ENCODE measurements at places on chromosomes 16 and 17. TPM values are rescaled to one million over a fixed set of nuclear protein-coding genes. Genes with fewer than 3 reads are reported as not detected.

The KIF19 gene
- total RNA-seq = 0.25 TPM

GRCh38 chr17:48244121-48244711, 136.7 kb downstream of the SNX11 start:
- no peak for DNase-seq

The PIRT gene
- not detected for total RNA-seq

- DNase-seq = peak; percentile 58
Measured at GRCh38 chr17:28345419-28346198, 10.0 kb downstream of the TNFAIP1 start.

- DNase-seq = no peak
Measured at GRCh38 chr16:27199736-27200135, 3.6 kb upstream of the KDM8 start.

DNA sequence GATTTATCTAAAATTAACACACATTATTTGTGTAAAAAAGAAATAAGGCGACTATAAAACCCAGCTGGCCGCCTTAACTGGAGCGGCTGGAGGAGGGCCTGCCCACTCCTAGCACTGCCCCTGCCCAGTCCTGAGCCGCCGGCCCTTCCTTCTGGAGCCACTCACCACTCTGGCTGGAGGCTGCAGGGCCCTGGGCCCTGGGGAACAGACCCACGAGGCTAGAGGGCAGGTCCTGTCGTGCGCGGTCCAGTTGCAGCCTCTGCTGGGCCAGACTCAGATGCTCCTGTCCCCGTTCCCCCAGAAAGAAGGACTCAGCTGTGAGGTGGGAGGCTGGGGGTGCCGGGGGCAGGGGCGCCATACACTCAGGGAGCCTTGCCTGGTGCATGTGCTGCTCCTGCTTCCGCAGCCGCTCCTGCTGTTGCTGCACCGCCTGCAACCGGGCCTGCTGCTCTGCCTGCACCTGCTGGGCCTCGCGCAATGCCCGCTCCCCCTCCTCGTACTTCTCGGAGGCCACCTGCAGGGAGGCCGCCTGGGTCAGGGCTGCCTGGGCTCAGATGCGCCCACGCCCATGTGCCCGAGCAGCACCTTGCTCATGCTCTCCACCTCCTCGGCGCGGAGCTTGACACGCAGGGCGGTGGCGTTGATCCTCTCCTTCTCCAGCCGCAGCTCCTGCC, 9.0 kb upstream of the MRPL38 start:
- DNase-seq = no peak

DNA sequence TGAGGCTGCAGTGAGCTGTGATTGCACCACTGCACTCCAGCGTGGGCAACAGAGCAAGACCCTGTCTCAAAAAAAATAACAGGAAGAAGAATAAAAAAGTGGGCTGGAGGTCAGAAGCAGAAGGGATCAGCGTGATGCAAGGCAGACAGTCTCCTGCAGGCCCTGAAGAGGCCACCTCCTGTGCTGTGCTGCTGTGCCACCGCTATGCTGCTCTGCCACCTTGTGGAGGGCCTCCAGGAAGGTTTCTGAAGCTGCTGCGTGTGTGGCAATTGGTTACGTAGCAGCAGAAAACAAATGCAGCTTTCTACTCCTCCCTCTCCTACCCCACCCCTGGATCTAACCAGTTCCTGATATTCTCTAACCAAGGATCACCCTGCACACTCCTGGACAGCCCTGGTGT, 815.5 kb downstream of the KCNJ18 start:
- no peak for DNase-seq

The DOC2B gene
- 3.1 TPM for total RNA-seq

DNA sequence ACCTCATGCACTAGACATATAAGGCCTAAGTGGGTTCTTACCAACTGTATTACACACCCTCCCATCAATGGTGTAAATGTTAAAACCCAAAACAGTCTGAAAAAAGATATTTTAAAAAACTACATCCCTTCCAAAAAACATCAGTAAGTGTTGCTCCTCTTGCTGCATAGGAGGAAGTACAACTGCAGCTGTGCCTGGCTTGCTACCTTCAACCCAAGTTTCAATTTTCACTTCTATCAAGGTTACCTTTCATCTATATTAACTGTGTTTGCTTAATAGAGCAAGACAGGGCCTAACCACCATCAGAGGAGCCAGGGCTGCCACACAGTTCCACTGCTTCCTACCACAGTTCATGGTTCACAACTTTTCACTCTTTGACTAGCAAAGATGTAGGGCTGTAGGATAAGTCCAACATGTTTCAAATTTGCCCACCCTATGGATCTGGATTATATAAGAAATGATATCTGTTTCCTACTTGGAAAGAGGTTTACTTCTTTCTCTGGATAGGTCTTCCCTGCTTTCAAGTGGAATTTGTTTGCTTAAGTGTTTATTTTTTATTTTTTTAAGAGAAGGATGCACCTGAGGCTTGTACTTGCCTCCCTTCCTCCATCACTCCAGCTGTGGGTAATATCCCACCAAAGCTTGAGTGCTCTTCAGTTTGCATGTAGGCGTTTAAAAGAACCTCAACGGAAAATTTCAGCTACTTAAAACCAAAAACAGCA, 56.7 kb downstream of the GRB7 start:
- no peak for DNase-seq

The NHERF2 gene
- 131 TPM for total RNA-seq

- no peak for DNase-seq
Measured at GRCh38 chr17:5527601-5528250, 41.4 kb downstream of the MIS12 start.

GRCh38 chr16:72905581-72905980, 142.3 kb downstream of the ZFHX3 start:
- no peak for DNase-seq

The CXCL16 gene
- 5.0 TPM for total RNA-seq

DNA sequence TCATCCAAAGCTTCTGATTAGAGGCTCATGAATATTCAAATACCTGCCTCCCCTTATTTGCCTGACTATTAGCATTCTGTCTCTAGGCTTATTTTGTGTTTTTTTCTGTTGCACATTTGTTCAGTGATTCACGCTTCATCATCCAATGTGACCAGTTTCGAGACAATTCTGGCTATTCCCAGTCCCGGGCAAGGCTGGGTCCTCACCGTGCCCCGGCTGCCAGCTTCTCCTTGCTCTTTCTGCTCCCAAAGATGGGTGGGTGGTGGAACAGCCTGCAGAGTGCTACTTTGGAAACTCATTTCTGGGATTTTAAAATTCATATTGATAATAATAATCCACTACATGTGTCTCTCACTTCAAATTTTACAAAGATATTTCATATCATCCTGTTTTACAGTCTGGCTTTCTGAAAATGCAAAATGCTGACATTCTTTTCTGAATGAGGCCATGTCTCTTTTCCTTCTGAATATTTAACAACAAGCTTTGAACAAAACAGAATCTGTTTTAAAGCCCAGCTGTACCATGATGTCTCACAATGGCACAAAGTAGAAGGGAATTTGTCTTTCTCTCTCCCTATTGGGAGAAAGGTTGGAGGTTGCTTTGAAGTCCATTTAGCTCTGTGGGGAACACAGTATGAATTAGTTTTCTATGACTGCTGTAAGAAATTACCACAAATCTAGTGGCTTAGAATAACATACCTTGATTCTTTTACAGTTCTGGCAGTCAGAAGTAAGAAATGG, 116.9 kb upstream of the CDH13 start:
- DNase-seq = no peak

The RSPRY1 gene
- 19.3 TPM for total RNA-seq

DNA sequence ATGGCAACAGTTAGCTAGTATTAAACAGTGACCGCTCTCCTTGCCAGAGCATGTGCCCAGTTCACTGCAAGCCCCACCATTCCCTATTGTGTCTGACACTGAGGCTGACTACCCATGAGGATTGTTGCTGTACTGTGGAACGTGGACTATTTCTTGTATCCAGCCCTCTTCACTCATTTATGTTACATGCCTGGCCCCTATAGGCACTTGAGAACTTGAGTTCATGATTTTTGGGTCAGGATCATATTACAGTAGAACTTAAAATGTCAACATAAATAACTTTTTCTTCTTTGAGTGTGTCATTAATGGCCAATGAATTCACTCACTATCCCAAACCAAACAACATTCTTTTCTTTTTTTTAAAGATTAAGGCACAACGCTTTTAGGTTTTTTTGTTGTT, 55.7 kb downstream of the LYRM1 start:
- no peak for DNase-seq
